ENCODE measurements at places on chromosomes 5 and 9.

- DNase-seq, result no peak
Observed at GRCh38 chr5:149580808-149581191, 498 bp upstream of the ARHGEF37 start.

- no peak for DNase-seq
Observed at GRCh38 chr9:92463984-92464383, 18.3 kb downstream of the ASPN start.

DNA sequence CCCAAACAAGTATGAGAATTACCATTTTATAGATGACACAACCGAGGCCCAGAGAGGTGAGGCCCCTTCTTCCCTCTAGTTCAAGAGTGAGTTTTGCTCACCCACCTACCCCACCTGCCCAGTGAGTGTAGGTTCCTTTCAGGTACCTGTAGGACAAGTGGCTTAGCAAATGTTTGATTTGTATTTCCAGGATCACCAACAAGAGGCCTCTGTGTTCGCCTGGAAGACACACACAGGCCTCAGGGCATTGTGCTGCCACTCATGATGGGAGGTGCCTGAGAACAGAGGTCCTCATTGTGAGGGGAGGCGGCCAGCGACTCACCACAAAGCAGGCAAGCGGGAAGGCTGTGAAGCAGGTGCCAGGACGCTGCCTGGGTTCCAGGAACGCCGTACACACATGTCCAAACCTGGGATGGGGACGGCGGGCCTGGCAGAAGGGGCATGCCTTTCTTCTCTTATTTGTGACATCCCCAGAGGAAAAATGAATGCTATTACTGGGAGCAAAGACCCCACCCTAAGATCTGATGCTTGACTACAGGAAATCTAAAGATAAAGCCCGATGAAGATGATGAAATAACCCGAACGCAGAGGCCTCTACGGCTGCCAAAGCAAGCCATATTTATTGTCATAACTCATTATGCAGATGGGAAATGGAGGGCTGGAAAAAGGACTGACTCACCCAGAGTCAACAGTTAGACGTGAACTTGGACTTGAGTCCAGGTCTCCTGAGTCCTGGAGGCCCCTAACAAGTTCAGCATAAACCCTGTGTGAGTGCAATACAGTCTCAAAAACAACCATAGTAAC is 60.2 kb upstream of the SLC25A51 start:
- no peak for DNase-seq

GRCh38 chr9:136329211-136329627 is 1.9 kb downstream of the GPSM1 start:
- no peak for DNase-seq

DNA sequence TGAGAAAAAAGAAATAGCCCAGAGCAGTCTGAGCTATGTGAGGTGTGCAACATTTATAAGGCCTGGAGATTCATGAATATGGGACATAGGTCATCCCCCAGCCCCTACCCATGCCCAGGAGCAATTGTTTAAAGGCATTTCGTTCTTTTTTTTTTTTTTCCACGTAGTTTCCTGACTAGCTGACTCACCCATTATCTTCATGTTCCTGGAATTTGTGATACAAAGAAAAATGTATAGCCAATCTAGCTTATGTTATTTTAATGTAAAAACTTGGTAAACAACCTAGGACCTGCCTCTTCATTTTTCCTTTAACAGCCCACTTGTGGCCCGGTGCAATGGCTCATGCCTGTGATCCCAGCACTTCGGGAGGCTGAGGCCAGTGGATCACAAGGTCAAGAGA is 81.3 kb downstream of the OSTF1 start:
- no peak for DNase-seq

DNA sequence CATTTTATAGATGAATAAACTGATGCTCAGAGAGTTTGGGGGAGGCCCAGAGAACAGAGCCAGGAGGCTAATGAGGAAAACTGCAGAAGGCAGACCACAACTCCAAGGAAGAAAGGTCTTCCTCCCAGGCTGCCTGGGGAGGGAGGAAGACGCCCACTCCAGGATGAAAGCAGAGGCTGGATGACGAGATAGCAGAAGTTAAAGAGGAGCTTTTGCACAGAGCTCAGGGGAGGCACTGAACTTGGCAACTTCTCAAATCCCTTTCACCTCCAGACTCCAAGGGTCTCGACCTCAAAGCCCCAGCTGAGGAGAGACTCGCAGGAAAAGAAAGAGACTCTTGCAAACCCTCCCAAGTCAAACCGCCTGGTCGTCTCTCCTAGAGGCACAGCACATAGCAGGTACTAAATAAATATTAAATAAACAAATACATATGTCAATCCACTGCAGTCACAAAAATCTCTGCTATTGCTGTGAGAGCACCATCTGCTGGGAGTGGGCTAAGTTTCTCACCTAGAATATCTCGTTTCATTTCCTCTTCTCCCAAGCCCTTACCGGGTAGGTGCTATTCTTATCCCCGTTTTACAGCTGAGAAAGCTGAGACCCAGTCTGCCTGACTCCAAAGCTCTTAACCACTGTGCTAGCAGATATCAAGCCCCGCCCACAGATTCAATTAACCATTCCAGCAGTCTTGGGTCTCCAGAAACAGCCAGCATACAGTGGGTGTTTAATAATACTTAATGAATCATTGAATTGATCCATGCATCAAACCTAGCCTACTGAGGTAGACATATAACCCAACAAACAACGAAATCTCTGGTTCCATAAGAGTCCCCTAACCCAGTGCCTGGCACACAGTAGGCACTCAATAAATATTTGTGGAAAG is 97.8 kb upstream of the HAND1 start:
- DNase-seq, result no peak

- DNase-seq, result no peak
Observed at GRCh38 chr5:76404223-76405211, 1.4 kb downstream of the IQGAP2 start.

- no peak for DNase-seq
Observed at GRCh38 chr9:118618084-118618483, 751.2 kb downstream of the BRINP1 start.

DNA sequence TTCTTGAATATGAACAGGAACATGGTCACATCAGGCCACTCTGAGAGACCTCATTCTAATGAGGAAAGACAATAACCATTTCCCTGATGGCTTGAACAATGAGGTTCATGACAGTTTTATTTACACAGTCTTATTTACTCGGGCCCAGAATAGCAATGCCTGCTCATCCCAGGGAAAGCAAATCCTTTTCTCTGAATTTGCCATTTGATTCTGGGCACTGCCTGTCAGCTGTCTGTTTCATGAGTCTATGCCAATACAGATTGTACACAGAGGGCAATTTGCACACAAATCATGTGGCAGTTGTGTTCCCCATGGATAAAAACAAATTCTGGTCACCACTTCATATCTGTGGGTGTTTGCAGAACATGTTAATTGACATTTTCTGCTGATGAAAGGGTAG is 492.5 kb downstream of the ACTL7B start:
- no peak for DNase-seq

DNA sequence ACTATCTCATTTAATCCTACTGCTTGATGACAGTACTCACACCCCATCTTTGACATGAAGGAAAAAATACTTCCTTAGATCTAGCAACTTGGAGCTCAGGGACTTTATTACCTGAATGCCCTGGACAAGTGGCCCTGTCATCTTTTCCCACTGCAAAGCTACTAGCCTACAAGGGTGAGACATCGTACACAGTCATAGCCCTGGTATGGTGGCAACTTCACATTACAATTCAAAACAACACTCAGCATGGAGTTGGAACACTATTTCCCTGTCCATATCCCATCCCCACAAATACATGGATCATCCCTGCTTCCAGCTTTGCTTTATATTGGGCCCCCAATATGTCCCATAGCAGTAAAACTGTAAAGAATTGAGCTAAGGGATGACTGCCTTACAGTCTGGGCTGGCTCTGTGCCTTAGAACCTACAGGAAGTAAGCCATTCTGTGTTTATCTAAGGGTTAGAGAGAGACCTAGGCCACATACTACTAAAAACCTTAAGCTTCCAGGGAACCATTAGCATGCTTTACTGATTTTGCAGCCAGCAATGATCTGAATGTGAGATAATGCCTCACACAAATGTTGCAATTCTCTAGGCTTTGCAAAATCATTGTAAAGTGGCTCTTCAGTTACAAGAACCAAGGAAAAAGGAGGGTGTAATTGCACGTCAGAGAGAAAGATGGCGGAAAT is 55.9 kb downstream of the OTULIN start:
- no peak for DNase-seq

- no peak for DNase-seq
Observed at GRCh38 chr5:6378766-6379103, 388 bp upstream of the MED10 start.

- DNase-seq, result no peak
Observed at GRCh38 chr5:57082441-57083067, 91.3 kb upstream of the GPBP1 start.

GRCh38 chr9:111348821-111349271 is 18.8 kb upstream of the OR2K2 start:
- no peak for DNase-seq

- DNase-seq, result no peak
Observed at GRCh38 chr5:133831491-133832224, 136.8 kb downstream of the C5orf15 start.

- DNase-seq, result no peak
Observed at GRCh38 chr5:126963822-126964375, 66.5 kb downstream of the MARCHF3 start.

DNA sequence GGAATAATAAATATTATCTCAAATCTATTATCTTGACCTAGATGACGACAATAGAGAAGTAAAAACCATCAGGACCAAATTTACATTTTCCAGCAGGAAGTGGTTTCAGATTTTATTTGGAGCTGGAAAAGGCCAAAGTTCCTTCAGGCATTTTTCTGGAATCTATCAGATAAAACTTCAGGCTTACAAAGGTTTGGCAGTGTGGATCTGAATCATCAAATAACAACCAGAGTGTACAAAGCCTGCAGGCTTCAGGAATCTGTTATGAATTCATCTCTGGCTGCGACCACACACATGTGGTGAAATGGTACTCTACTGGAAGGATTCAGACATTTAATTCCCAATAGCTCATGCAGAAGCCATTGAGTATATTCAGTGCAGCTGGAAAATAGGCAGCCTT is 726.4 kb upstream of the GRAMD2B start:
- DNase-seq, result no peak

GRCh38 chr9:129121483-129121882 is 10.3 kb downstream of the PTPA start:
- DNase-seq, result no peak

DNA sequence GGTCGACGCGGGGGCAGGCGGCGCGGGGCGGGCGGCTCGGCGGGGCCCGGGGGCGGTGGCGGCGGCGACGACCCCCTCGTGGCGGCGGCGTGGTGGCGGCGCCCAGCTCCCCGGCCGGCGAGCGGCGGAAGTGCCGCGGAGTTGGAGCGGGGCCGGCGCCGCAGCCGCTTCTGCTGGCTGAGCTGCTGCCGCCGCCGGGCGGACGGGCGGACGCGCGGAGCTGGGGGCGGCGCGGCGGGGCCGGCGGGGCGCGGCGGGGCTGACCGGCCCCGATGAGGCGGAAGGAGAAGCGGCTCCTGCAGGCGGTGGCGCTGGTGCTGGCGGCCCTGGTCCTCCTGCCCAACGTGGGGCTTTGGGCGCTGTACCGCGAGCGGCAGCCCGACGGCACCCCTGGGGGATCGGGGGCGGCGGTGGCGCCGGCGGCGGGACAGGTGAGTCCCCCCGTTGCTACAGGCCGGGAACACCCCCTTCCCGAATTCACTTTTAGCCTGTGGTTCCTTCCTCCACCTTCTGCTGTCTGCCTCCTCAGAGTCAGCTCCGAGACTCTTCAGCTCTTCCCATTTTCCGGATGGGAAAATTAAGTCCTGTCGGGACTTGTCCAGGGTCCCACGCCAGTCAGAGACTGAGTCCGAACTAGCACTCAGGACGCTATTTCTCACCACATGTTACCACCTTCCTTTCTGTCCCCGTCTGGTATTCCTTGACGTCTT is at the start of gene GALNT10:
GALNT10 (plus strand) TSS at position 139 of the 710 bp plus-strand sequence; CDS start at position 273, 134 bp downstream.
- DNase-seq, result no peak

- no peak for DNase-seq
Observed at GRCh38 chr9:101601904-101602765, 7.4 kb upstream of the PPP3R2 start.

DNA sequence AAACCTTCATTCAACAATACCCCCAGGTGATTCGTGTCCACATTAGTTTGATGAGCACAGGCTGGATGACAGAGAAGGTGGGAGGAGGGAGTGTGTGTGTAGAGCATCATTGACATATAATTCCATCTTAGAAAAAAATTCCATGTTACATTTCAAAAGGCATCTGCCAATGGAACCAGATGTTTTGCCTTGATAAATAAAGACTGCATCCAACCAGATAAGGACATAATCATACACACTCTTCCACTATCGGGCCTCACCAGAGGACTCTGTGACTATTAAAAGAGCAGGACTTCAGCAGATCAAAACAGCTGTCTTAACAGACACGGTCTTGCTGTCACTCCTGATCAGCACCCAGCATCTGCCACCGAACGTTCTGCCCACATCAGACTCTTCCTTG is 96.4 kb upstream of the SPIN1 start:
- no peak for DNase-seq

DNA sequence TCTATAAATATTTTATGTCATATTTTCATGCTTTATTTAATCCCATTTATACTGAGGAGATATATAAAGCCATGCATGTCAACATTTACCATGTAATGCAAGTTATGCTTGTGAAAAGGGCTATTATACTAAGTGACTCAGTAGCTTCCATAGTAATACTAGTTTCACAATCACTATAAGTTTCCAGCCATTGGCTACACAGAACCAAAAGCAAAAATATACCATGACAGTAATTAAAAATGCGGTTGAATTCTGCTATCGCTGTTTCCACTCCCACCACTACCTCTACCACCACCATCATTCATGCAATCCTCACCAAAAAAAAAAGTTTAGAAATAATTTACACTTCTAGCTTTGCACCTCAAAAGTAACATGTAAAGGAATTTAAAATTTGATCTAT is 60.2 kb downstream of the MLLT3 start:
- DNase-seq, result no peak

DNA sequence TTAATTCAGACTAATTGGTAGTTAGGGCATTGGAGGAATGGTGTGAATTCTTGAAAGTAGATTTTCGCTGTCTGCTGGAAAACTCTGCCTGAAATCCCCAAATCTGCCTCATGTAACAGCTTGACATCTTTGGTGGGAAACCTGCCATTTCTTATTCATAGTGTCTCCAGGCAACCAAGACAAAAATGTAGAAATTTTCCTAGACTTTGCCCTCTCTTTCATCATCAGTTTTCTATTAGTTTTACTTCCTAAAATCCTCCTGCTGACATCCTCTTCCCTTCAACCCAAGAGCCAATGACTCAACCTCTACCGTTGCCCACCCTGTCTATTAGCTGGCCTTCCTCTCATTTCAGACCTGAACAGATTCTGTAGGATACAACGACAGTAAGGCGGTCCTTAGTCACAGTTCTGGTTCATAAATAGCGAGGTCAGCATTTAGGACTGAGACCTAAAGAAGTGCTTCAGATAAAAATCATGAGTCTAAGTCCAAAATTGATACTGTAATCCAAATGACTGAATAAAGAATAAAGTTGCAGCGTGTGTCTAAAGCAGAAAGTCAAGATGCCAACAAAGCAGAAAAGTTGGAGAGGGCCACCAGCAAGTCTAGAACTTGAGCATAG is 133.9 kb downstream of the MUSK start:
- DNase-seq, result no peak

GRCh38 chr5:129387944-129388343 is 72.2 kb upstream of the ADAMTS19 start:
- DNase-seq, result no peak
